ENCODE measurements at places on chromosomes 7 and 10. TPM values are rescaled to one million over a fixed set of nuclear protein-coding genes. Genes with fewer than 3 reads are reported as not detected.

TACC2 gene
- total RNA-seq = 21.3 TPM

GRCh38 chr7:32259931-32260596 is 189.9 kb upstream of the PDE1C start:
- no peak for DNase-seq

DNA sequence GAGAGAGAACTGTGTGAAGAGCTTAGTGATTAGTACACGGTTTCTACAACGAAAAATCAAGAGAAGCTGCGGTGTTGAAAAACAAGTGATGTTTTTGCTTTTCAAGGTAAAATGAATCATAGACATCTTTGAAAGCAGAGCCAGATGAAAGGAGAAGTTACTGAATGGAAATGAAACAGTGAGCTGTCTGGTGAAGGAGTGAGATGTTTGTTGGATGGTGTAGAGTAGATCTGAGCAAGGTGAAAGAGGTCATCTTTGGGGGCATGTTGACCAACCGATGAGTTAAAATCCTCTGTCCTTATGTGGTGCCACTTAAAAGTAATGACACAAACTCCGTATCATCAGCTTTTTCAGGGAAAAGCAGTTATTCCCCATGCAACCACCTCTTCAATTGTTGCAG is 177.4 kb downstream of the CDCA7L start:
- no peak for DNase-seq

GRCh38 chr7:64618785-64619456 is 47.0 kb upstream of the ZNF107 start:
- DNase-seq = peak; percentile 43

- no peak for DNase-seq
Observed at GRCh38 chr10:128973221-128973620, 493.8 kb upstream of the MGMT start.

GRCh38 chr10:88249450-88249849 is 333.7 kb downstream of the RNLS start:
- no peak for DNase-seq

DNA sequence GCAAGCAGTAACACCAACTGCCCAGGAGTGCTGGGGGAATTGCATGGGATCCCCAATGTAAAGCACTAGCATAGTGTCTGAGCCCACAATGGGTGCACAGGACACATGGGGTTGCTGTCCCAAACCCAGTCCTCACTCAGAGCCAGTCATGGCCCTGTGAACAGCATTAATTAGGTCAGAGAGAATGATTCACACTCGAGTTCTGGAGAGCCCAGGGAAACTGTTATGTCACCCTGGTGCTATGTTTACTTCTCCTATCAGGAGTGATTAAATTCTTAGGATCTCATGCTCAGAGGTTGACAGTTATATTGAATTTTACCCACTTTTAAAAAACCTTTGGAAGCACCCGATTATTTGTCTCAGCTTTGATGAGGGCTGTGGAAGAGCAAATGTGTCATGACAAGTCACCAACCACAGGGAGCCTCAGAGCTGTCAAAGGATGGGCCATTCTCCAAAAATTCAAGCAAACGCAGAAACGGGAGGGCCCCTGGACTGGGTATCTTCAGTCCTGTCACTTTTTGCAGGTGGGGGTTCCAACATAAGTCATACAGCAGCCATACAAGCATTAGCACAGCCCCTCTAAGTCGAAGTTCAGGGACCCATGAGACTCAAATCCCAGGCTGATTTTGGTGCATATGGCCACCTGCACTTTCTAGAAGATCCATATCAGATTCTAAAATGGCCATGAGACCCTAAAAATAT is 1.3 kb upstream of the RASSF4 start:
- no peak for DNase-seq

Data from testis (tissue), 5 donors.